ENCODE measurements at places on chromosomes 2 and 18. TPM values are rescaled to one million over a fixed set of nuclear protein-coding genes. Genes with fewer than 3 reads are reported as not detected.
A peak's percentile ranks its signal among the peaks of the same experiment; 100 is the strongest.

GRCh38 chr2:141911485-141912066 lies 219.2 kb downstream of the LRP1B start:
- no peak for DNase-seq

DNA sequence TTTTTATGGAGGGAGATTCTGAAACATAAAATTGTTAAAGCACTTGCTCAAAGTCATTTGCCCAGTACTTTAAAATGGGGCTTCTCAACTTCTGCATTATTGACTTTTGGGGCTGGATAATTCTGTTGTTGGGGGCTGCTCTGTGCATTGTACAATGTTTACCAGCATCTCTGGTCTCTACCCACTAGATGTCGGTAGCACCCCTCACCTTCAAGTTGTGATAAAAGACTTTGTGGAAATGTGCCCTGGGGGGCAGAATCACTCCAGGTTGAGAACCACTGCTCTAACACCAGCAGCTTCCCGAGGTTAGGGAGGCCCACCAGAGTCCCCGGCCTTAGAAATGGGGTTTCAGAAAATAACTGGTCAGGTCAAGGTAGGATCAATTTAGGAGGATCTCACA lies 26.8 kb upstream of the CUL3 start:
- DNase-seq = no peak

- DNase-seq = peak; percentile 86
These were observed 24.6 kb downstream of the PTRHD1 start for GRCh38 chr2:24768601-24769000.

GRCh38 chr2:217800433-217801114 lies 202.2 kb downstream of the TNS1 start:
- DNase-seq = no peak

- peak; percentile 65 for DNase-seq
These were observed 38.7 kb downstream of the PKDCC start for GRCh38 chr2:42086500-42086953.

DNA sequence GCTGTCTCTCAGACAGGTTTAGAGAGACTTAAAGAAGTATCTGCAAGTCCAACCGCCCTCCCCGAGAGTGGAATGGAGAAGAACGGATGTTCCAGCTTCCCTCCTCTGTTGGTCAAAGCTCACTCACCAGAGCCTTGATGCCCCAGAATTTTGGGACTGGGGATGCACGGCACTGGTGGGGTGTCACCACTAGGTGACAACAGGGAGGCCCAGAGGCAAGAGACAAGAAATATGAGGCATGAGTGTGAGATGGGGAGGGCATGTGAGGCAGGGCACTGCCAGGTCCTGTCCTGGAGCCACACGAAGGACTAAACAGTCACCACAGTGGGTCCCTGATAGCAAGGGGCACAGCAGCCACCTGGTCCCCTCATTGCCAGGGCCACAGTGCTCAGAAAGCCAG lies 35.1 kb upstream of the SH3BP4 start:
- no peak for DNase-seq

DNA sequence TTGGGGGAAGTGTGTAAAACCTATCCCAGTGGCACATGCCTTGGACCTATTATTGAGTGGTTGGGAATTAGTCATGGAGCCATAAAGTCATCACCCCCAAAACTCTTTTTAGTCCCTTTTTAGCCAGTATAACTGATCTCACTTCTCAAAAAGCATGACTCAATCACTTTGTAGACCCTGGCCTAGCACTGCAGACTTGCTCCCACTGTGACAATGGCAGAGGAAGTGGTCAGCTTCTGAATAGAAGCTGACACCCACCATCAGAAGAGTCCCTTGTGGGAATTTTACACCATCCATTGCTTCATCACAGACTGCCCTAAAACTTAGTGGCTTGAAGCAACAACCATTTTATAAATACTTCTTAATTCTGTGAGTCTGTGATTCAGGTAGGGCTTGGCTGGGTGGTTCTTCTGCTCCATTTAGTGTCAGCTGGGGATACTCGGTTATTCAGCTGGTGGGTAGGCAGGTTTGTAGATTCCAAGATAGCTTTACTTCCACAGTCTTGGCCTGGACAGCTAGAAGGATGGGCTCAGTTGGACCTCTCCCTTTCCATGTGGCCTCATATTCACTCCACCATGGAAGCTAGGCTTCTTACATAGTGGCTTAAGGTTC lies 10.8 kb upstream of the ITGA6 start:
- DNase-seq = no peak

GRCh38 chr2:221478485-221478863 lies 93.6 kb downstream of the EPHA4 start:
- no peak for DNase-seq

- DNase-seq = peak; percentile 68
These were observed 423.8 kb upstream of the MEX3C start for GRCh38 chr18:51621113-51621863.

DNA sequence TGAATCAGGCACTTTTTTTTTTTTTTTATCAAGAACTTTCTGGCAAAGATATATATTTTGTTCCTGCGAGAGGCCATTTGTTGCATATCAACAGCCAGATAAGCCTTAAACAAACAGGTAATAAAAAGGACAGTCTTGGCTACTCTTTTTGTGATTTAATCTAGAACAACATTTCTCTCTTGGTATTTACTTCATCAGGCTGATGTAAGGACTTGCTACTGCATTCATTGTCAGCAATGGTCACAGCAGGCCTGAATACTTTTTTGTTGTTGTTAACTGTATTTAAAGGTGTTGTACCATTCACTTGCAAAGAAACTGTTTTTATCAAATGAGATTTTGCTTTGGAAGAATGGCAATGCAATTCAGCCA lies 683.8 kb downstream of the IRS1 start:
- no peak for DNase-seq

DNA sequence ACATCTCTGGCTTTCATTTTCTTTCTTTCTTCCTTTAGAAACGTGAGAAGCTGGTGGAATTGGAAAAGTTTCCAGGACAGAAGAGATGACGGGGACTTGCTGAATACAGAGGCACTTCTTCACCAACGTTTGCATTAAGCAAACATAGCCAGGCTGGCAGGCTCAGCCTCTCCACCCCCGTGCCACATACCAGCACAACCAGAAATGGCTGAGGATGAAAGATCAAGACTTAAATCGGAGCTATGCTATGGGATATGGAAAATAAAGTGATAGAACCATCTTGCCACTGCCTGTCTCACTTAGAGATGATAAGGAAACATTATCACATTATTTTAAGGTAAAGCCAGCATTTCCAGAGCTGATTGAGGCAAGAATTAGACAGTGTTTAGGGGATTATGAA lies 483.3 kb downstream of the BCL11A start:
- DNase-seq = no peak

- DNase-seq = no peak
These were observed 72.6 kb downstream of the STK39 start for GRCh38 chr2:168174756-168175155.

DNA sequence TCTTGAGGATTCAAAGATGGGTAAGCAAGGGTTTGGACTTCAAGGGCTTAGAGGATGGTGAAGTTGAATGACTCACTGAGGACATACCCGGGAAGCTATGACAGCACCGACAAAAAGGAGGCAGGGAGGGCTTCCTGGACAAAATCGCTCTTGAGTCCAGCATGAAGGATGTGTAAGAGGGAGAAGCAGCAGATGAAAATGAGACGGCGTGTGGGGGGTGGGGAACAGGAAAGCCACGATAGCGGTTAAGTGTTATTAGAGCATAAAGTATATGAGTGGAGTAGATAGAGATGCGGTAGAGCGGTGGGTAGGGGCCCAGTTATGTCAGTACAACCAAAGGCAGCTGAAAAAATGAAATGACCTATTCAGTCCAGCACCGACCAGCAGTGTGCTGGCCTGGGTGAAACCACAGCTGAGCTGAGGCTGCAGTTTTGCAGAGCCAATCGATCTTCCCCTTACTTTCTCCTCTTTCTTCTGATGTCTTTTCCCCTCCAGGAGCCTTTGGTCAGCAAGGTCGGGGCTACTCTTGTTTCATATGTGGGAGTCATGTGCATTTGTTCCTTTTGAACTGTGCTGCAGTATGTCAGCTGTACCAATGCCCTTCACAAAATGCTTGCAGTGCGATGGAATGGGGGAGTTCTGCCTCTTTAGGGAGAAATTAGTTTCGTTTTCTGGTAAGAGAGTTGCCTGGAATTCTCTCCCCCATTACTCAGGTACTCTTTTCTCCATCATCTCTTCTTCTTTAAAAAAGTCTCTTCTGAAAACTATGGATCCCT lies 2.0 kb upstream of the THUMPD2 start:
- DNase-seq = no peak

- no peak for DNase-seq
These were observed 112.9 kb upstream of the TRIB2 start for GRCh38 chr2:12603781-12604295.

DNA sequence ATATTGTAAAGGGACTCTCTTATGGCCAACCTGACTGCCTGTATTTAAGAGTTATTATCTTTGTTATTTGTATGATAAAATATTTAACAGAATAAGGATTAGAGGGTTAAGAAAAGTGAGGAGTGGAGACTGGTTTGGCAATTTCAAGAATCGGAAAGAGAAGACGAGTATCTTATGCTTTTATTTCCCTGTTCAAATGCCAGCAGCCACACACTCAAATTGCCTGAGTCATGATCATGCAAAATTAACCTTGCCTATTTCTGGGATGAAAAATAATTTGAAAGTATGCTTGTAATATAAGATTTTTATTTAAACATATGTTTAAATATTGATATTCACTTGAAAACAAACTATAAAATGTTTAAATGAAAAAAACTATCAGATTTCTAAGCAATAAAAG lies 188.6 kb downstream of the CD226 start:
- DNase-seq = no peak

DNA sequence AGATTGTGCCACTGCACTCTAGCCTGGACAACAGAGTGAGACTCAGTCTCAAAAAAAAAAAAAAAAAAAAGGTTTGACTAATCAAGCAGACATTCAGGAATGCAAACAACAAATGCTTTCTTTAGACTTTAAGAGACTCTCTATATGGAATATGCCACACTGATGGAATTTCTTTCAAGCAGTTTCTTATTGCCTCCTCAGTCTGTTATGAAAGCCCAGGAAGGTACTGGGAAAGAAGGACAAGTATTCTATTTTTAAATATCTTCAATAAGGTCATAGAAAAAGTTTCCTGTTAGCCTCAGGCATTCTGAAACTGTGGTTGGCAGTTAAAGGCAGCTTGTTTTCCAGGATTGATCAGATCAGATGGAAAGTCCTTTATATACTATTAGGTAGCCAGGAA lies 241.6 kb downstream of the PIK3C3 start:
- DNase-seq = no peak

DNA sequence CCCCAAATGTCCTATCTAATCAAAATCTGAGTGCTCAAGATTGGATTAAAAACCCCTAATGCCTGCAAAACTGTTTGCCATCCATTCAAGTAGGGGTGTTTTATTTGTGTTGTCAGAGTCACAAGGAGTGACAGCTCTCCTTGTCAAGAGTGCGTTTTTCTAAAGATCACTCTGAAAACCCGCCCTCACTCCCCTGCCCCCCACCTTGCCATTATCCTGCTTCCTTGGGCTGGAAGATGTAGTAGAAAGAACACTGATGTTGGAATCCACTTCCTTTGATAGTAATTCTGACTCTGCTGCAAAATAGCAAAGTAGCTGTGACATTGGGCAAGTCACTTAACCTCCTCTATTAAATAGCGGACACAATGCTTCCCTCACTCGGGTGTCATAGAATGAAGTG lies 155.6 kb downstream of the TSN start:
- no peak for DNase-seq

DNA sequence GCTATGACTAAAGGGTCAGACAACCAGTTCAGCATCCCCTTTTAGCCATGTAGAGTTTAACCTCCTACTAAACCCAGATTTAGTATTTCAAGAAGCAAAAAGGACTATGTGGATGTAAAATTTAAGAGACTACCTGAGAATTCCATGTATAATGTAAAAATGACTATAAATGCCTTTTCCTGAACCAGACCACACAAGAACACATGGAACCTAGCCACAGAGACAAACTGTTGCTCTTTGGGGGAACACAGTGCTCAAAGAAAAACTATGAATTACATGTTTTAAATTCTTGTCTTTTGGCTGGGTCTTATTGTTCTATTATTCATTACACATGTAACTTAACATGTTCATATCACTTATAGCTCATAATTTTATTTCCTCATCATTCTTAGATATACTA lies 192.8 kb downstream of the DNER start:
- no peak for DNase-seq

DNA sequence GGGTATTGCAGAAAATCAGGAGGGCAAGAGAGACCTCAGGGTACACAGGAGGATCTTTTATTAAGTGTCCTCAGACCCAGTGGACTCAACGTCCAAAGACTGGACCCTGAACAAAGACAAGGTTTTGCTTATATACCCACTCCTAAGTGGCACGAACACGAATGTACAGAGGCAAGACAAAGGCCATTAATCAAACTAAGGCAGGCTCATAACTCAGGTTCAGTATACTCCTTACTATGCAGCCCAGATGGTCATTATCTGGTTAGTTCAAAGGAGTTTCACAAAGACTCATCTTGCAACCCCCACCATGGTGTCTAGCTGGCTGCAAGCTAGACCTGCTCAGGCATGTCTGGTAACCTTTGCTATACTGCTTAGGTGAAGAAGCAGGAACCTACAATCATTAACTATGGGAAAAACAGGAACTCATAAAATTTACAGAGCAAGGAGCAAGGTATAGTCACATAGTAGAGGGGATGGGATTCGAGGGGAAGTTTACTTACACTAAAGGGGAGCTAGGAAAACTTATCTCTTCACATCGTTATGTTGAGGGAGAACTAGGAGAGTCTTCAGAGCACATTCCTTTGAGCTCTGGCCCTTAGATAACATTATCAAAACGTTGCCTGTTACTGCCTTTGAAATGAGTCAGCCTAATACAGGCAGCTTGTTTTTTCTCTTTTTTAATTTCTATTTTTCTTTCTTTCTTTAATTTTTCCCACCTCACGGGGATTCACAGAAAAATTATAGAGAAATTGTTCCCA lies 33.9 kb downstream of the SLC4A3 start:
- DNase-seq = no peak

GRCh38 chr2:102839668-102840388 lies 78.0 kb downstream of the TMEM182 start:
- DNase-seq = no peak

DNA sequence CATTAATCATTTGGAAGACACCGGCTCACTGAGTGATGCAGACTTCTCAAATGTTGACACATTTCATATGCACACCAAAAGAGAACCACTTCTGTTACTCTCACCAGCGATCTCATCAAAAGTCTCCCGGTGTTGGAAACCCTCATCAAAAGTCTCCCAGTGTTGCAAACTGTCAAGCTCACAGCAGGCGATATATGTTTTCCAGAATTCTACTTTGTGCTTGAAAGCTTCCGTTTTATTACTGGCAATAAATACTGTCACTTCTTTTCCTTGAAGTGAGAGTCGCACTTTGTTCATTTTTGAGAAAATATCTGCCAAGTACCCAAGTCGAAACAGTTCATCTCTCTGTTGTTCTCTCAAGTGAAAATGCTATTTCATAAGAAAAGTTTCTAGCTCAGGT lies 20.5 kb downstream of the MLPH start:
- no peak for DNase-seq

- DNase-seq = no peak
These were observed 377.4 kb downstream of the TGIF1 start for GRCh38 chr18:3827236-3827845.

GPR45 gene
- total RNA-seq = not detected

GPAT2 gene
- total RNA-seq = 3.1 TPM

POLR1A gene
- 29.9 TPM for total RNA-seq

BUB1 gene
- total RNA-seq = 1.1 TPM

TMEM198 gene
- total RNA-seq = 1.8 TPM

AMER3 gene
- total RNA-seq = not detected

Data from right cardiac atrium (tissue), 5 donors.